ENCODE measurements at places on chromosomes 2 and 18.

GRCh38 chr18:45678850-45679249 is 45.1 kb upstream of the SLC14A1 start:
- no peak for DNase-seq

DNA sequence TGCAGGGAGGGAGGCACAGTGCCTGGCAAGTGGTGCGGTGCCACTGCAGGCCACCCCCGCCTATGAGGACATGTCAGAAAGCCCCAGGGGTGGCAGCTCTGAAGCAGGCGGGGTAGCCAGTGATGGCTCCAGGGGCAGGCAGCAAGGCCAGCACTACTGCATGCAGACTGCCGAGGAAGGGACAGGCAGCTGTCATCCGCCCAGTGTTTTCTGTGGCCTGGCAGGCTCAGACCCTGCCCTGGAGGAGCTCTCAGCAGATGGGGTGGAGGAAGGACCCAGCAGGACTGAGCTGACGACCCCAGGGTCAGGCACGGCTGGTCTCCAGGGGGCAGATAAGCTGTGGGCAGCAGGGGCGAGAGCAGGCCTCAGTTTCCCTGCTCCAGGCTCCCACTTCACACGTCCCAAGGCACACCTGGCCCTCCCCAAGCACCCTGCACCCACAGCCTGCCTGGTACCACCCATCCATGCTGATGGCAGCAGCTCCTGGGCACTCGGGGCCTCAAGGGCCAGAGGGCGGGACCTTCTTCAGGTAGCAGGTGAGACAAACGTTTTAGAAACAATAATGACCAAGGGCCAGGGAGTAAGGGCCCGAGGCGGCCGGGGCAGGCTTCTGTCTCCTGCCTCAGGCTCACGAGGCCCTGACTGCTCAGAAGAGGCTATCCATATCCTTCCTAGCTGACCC is 48.5 kb downstream of the HS6ST1 start:
- no peak for DNase-seq

DNA sequence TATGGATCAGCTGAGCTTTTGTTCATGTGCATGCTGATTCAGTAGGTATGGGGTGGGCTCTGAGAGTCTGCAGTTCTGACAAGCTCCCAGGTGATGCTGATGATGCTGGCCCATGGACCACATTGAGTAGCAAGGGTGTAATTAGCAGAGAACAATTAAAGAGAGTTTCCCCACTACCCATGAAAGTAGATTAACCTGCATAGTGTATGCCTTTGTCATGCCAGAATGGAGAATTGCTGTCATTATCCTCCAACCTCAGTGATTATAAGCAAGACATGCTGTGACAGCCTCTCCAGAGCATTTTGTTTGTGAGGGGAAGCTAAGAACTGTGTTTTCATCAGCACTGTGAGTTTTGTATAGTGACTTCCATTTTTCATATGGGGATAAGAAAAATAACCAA is 59.5 kb upstream of the LYPD1 start:
- DNase-seq = no peak

- no peak for DNase-seq
These were observed 385.2 kb upstream of the PIK3C3 start for GRCh38 chr18:41569867-41570266.

DNA sequence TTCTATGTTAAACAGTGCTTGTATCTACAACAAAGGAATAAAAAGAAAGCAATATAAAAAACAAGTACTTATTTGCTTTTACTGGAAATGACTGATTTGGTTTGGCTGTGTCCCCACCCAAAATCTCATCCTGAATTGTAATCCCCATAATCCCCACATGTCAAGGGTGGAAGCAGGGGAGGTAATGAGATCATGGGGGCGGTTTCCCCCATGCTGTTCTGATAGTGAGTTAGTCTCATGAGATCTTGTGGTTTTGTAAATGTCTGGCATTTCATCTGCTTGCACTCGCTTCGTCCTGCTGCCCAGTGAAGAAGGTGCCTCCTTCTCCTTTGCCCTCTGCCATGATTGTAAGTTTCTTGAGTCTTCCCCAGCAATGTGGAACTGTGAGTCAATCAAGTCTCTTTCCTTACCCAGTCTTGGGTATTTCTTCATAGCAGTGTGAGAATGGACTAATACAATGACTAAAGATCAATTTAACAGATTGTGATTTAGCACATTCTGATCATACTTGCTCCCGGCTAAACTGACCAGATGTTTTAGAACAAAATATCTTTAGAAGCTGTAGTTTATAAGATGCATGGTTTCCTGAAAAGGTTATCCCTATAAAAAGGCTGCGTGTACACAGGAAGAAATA is 19.9 kb downstream of the PTH2R start:
- no peak for DNase-seq

Data from GM12892 (cell line).